ENCODE measurements at places on chromosomes 2 and 18.
A peak's percentile ranks its signal among the peaks of the same experiment; 100 is the strongest.

DNA sequence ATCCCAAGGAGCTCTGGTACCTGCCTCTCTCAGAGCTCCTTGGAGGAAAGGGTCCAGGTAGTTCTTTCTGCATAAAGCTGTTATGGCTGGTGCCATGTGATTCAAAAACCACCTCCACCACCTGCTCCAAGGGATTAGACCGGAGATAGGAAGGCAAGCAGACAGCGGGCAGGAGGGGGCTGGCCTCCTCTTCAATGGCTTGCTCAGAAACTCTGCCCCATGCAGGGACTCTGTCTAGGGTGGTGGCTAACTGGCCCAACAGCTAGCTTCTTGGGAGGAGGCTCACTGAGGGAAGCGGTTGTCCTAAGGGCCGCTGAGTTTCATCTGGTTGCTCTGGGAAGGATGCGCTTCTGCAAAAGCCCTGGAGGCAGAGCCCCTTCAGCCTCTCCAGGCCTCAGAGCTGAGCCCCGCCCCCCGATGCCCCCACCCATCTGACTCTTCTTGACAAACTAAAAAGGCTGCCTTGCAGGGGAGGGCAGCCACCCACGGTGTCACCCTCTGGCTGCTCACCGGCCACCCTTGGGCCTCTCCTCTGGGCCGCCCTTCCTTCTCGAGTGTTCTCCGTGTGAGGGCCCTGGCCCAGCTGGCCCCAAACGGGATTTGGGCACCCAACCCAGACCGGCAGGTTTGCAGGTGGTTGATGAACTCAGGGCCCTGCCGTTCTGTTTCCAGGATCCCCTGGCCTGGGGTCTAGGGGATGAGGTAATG lies 90.2 kb downstream of the MCFD2 start:
- DNase-seq, result no peak

DNA sequence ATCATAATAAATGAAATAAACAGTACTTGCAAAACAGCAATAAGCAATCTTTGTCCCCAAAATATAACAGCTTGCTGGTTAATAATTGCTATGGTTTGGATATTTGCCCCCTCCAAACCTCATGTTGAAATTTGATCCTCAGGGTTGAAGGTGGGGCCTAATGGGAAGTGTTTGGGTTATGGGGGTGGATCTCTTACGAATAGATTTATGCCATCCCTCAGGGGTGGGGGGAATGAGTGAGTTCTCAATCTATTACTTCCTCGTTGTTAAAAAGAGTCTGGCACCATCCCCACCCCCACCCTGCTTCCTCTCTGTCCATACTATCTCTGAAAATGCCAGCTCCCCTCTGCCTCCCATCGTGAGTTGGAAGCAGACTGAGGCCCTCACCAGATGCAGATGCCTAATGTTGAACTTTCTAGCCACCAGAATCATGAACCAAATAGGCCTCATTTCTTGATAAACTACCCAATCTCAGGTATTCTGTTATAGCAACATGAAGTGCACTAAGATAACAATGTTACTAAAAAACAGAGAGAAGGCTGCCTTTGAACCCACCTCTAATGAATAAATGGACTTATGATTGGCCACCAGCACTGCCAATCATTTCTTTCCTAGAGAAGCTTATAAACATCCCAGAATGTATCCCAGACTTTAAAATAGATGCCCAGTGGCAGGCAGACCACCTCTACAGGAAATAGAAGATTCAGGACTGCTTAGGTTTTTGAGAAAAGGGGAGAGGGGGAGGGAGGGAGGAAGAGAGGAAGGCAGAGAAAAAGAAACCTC lies 90.1 kb downstream of the ALPK2 start:
- DNase-seq, result no peak

GRCh38 chr2:193869564-193869963 lies 1674.8 kb upstream of the TMEFF2 start:
- no peak for DNase-seq

- DNase-seq, result peak; percentile 15
These were observed 819 bp upstream of the KLF11 start for GRCh38 chr2:10042301-10043161.

DNA sequence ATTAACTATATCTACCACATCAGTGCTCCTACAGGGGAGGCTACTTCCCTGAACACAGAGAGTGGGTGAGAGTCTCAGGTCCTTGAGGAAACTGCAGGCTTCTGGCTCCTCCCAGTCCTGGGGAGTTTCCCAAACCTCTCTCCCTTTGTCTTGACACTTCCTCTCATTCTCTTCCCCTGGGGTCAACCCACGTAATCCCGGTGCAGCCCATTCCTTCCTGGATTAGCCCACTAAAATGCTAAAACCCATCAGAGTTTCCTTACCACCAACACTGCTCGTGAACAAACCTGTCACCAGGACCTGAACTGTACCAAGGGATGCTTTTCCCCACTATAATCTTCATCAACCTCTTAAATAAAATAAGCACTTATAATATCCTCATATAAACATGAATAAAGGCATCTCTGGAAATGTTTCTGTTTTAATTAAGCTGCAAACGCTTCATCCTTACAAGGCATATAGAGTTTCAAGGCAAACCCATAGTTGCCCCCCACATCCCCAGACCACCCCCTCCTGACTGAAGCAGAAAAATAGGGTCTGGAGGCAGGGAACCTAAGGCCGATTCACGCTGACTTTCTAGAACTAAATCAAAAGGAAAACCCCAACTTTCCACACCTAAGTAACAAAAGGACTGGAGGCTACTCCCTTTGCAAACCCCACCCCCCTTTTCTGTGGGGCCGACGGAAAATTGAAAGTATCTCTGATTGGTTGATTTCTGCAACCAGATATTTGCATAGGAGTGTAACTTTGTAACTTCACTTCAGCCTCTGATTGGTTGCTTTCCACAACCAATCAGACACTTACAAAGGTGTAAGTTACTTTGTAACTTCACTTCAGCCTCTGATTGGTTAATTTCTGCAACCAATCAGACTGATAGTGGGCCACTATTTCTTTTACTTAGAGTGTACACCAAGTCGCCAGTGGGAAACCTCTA lies 19.0 kb downstream of the TMSB10 start:
- no peak for DNase-seq

DNA sequence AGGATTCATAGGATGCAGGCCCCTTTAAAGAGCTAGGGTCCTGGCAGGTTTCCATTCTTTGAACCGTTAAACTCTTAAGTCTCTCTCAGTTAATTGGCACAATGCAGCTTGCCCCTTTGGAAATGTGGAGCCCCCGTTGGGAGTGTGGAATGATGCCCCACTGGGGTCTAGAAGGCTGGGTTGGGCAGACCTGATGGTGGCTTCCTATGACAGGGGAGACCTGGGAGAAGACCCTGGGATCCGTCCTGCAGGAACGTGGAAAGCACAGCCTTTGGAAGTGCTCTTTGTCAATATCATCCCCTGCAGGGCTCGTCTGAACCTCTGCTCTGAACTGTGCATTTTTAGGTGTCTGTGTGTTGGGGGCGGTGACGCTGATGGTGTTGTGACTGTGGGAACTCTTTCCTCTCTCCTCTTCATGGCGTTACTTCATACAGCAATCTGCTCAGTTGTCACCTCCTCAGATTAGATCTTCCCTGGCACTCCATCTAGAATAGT lies 190.6 kb downstream of the MYCN start:
- no peak for DNase-seq

GRCh38 chr18:22422909-22423548 lies 5.3 kb upstream of the CTAGE1 start:
- no peak for DNase-seq

DNA sequence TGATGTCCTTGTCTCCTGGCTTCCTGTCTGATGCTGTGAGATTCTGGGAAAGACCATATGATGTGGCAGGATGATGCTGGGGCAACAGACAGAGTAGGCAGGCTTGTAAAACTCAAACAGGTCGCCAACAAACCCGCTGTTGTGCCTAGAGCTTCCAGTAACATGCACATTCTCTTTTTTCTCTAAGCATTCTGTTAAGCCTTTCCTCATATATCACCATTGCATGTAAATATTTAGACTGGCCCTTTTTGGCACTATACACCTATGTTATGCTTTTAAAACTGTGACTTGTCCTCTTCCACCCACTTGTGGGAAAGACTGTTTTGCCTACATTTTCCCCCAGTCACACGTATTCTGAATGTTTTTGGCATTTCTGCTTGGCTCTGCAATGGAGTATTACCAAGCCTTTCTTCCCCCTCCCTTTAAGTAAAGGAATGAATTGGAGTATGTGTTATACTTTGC lies 250.4 kb upstream of the TANK start:
- no peak for DNase-seq

DNA sequence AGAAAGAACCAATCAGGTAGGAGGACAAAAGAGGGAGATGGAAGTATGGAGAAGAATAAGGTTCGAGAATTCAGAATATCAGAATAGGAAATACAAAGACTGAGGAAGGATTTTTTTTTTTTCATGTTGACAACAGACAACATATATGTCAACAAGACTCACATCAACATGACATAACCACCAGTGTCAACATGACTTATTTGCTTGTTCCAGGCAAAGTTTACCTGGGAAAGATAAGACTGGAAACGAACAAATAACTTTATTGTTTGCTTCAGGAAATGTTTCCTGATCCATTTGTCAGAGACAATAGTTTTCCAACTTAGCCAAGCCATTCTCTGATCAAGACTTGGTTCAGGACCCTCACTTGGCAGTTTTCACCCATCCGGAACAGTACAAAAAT lies 321.9 kb upstream of the NETO1 start:
- DNase-seq, result no peak

- DNase-seq, result no peak
These were observed 100.1 kb downstream of the HRH4 start for GRCh38 chr18:24560511-24560981.

DNA sequence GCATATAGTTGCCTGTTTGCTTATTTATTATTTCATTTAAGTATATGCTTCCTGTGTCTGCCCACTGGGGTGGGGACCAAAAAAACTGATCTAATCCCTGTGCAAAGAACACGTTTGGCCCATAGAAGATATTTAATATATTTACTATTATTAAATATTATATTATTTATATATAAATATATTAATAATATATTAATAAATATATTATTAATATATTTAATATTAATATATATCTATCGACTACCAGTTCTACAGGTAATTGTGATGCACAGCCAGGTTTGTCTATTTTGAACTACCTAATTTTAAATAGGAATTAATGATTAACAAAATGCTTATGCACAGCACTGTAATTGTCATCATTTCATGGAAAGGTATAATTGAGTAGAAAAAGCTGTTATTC lies 288.9 kb upstream of the LYPD1 start:
- no peak for DNase-seq

GRCh38 chr2:238761868-238762267 lies 86.0 kb upstream of the TWIST2 start:
- no peak for DNase-seq

- no peak for DNase-seq
These were observed 79.1 kb downstream of the LRRTM4 start for GRCh38 chr2:77443076-77443475.

DNA sequence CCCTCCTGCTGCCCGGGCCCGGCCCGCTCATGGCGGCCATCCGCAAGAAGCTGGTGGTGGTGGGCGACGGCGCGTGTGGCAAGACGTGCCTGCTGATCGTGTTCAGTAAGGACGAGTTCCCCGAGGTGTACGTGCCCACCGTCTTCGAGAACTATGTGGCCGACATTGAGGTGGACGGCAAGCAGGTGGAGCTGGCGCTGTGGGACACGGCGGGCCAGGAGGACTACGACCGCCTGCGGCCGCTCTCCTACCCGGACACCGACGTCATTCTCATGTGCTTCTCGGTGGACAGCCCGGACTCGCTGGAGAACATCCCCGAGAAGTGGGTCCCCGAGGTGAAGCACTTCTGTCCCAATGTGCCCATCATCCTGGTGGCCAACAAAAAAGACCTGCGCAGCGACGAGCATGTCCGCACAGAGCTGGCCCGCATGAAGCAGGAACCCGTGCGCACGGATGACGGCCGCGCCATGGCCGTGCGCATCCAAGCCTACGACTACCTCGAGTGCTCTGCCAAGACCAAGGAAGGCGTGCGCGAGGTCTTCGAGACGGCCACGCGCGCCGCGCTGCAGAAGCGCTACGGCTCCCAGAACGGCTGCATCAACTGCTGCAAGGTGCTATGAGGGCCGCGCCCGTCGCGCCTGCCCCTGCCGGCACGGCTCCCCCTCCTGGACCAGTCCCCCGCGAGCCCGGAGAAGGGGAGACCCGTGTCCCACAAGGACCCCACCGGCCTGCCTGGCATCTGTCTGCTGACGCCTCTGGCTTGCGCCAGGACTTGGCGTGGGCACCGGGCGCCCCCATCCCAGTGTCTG lies 767 bp downstream of the RHOB start:
- DNase-seq, result no peak

- no peak for DNase-seq
These were observed 202.7 kb downstream of the PDE11A start for GRCh38 chr2:177869912-177870311.

DNA sequence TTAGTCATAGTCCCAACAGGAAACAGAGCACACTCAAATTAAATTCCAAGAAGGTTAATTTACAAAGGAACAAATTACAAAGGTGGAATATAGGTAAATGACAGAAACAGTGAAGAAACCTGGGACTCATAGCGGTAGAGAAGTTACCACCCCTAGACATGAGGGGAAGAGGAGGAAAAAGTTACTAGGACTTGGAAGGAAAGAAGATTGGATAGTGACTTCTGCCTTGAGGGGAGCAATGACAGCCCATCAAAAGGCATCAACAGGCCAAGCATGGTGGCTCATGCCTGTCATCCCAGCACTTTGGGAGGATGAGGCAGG lies 2.4 kb upstream of the PDE11A start:
- DNase-seq, result no peak

GRCh38 chr2:223918671-223919134 lies 26.4 kb downstream of the WDFY1 start:
- no peak for DNase-seq

DNA sequence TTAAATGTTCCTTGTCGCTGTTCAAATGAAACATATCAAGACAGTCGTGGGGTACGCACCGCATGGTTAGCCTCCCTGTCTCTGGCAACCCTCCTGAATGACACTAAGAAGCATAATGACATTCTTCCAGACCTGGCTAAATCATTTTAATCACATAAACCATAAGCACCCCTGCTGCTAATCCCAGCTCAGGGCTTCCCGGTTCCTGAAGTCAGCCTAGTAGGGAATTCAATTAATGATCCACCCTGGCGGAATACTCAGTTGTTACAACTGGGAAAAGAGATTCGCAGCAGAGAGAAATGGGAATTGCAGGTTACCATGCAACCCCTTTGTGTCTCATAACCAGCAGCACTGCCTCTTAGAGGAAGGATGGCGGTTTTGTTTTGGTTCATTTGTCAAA lies 200.8 kb upstream of the AGAP1 start:
- no peak for DNase-seq
